Stimulated activated CD8-positive, alpha-beta memory T cell treated with anti-CD3 and anti-CD28 coated beads, Interleukin-7, amount 100 ng/mL, for 1 hour (primary cell): ENCODE measurements at places on chromosomes 7 and 10.

GRCh38 chr7:129535896-129536295 is 33.6 kb downstream of the SMKR1 start:
- DNase-seq: no peak

DNA sequence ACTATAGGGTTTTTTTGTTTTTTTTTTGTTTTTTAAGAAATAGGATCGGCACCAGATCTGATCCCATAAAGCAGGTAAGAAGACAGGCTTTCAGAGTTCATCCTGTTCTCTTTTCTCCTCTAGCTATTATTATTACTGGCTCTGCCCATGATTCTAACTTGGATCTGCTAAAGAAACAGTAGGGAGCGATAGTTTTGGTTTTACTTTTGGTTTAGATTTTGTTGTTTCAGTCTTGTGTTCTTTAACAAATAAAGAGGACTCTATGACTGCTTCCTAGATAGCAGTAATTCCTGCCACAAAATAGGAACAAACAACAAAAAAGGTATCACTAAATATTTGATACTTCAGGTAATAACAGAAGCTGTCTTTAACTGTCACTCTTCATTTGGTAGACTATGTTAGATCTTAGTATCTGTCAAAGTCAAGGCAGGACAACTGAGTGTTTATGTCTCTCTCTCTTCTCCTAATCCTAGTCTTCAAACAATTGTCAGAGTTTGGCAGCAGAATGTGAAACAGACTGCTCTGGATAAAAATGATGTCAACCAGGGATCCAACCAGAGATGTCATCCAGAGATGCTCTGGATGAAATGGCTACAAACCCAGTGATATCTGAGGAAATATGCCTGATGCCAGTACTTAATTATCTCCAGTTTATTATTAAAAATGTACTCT is 99.8 kb downstream of the KMT2C start:
- DNase-seq: no peak

DNA sequence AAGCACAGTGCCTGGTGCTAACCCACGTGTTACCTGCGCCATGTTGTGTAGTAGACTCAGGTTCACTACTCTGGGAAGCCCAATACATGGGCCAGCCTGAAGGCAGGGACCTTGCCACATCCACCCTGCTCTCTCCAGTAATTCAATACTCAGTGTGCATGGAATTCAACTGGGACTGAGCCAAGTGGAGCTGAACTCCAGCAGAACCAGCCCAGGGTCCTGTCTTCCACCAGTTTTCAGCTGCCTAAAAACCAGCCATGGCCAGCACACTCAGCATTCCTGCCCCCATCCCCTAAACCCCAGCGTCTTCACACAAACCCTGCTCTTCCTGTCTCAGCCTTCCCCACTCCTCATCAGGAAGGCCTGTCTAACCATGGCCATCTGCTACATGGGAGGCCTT is 15.4 kb downstream of the FGF8 start:
- DNase-seq: no peak

- no peak for DNase-seq
These were observed 40.6 kb upstream of the TSPAN13 start for GRCh38 chr7:16712916-16713315.

GRCh38 chr7:23211589-23211988 is 29.7 kb downstream of the NUP42 start:
- DNase-seq: no peak

GRCh38 chr10:114603948-114604347 is 54.1 kb downstream of the ABLIM1 start:
- DNase-seq: no peak

DNA sequence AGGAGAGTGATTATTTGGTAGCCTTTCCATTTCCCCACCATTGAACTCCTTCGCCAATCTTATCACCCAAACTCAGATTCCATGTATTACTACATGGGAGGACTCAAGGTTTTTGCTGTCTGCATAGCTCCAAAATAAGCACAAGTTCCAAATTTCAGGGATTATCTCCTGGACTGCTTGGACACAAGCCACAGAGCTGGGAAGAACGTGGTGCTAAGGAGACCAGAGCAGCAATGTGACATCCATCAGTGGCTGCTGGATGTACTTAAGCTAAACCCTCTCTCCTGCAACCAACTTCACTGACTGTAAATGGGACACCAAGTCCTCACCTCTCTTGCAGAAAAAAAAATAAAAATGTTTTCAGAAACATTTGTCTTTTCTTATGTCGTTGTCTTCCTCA is 56.3 kb downstream of the NRP1 start:
- DNase-seq: no peak

DNA sequence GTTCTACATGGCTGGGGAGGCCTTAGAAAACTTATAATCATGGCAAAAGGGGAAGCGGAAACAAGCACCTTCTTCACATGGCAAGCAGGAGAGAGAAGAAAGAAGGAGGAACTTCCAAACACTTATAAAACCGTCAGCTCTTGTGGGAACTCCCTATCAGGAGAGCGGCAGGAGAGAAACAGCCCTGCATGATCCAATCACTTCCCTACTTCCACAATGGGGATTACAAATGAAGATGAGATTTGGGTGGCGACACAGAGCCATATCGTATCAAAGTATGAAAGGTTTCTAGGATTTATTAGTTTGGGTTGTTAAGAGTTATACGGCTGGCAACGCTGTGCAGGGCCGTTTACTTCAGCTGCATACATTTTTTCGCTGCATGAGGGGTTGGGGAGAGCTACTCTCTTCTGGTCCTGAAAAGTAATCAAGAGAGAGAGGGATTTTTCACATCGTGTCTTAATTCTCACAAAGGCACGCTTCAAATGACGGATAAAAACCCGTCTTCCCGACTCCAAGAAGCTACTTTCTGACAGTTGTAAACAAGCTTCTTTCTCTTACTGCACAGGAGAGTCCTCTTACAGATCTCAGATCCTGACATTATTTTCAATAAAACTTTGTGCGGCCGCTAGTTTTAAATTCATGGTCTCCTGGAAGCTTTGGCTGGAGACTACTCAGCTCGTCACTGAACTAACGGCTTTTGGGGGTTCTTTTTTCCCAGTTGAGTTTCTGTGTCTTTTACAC is 751 bp upstream of the GTPBP10 start:
- DNase-seq: no peak
